ENCODE measurements at places on chromosomes 16 and 17.

DNA sequence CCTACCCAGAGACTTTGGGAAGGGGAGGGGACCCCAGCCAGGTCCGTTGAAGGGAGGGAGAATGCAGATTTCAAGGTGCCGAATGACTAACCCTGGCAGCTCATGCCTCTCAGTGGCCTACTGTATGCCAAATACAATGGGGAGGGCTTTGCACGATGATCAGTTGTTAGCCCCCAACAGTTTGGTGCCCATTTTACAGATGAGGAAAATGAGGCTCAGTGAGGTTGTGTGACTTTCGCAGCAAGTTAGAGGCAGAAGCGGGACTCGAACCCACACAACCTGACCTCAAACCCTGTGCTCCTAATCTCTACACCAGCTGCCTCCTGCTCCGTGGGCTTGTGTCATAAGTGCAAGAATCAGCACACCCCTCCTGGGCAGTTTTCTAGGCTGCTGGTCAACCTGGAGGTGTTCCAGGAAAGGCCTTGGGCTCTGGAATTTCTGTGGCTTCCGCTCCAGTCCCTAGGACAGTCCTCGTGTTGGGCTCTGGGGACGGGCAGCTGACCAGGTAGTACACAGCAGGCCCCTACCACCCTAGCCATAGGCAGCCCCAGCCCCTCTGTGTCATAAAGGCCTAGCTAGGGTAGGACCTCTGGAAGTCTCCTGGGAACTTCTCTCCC, 11.9 kb upstream of the NAGPA start:
- DNase-seq: no peak

DNA sequence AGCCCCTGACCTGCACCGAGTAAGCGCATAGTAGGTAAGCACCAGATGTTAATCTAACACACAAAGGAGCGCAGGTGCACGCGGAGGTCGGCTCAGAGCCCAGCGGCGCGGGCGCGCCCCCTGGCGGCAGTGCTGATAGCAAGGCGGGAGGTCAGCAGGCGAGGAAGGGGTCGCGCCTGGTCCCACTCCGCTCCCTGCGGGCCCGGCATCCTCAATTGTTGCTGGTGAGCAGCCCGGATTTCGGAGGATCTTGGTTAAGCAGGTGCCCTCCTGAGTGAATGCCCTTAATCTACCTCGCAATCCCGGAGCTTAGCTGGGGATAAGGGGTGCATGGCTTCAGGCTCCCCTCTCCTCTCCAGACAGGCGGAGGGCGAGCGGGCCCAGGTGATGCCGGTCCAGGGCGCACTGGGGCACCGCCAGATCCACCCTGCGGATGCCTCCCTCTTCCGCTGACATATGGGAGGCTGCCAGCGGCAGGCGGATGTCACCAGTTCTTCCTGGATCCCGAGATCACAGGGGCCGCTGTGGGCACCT, 4.0 kb upstream of the WNT3 start:
- DNase-seq: peak; percentile 25

DNA sequence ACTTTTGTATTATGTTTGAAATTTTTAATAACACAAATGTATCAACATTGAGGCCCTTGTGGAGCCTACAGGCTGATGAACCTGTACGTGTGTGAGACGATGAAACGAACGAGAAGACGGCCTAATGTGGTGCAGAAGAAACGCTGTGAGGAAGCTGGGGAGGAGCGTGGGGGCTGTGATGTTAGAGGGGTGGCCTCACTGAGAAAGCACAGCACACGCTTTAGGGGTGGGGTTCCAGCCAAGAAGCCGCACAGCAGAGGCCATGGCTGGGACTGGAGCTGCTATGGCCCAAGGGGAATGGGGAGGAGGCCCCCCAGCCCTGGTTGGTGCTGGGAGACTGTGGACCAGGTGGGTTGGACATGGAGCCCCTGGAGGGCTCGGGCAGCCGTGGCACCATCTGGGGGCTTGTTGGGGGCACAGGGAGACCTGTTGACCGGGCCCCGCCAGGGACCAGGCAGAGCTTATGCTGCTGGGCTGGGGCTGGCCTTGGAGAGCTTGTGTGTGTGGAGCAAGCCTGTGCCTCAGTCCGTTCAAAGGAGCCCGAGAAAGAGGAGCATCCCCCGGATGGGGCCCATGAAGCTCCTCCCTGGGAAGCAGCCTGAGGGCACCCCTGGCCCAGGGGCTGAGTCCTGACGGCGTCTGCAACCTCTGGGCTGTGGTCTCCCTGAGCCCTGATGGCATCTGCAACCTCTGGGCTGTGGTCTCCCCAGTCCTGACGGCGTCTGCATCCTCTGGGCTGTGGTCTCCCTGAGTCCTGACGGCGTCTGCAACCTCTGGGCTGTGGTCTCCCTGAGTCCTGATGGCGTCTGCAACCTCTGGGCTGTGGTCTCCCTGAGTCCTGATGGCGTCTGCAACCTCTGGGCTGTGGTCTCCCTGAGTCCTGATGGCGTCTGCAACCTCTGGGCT, 44.7 kb downstream of the METRNL start:
- DNase-seq: no peak

DNA sequence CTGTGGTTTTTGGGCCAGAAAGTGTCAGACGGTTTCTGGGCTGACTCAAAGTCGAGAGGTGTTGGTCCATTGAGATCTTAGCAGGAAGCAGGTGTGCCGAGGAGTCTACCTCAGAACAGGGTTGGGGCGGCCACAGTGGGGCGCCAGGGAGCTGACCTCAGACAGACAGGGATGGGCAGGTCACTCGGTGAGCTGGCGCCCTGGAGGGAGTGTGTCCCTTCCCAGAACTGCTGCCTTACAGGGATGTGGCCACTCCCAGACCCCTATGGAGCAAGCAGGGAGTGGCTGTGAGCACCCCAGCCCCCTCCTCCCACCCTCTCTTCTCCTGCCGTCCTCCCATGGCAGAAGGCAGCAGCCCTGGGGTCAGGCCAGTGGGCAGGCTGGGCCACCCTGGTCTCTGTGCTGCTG, 14.0 kb upstream of the DPEP1 start:
- no peak for DNase-seq

GRCh38 chr16:30678586-30678970, 20.3 kb downstream of the FBRS start:
- DNase-seq: no peak

GRCh38 chr16:64089697-64090096, 1032.2 kb downstream of the CDH11 start:
- no peak for DNase-seq

GRCh38 chr16:66524601-66525164, 25.2 kb downstream of the TK2 start:
- no peak for DNase-seq

GRCh38 chr17:41592601-41593305, 6.1 kb upstream of the KRT14 start:
- no peak for DNase-seq

GRCh38 chr16:52051414-52052172, 495.4 kb downstream of the TOX3 start:
- DNase-seq: no peak

- no peak for DNase-seq
Observed at GRCh38 chr17:6487251-6488007, 43.2 kb downstream of the PIMREG start.

DNA sequence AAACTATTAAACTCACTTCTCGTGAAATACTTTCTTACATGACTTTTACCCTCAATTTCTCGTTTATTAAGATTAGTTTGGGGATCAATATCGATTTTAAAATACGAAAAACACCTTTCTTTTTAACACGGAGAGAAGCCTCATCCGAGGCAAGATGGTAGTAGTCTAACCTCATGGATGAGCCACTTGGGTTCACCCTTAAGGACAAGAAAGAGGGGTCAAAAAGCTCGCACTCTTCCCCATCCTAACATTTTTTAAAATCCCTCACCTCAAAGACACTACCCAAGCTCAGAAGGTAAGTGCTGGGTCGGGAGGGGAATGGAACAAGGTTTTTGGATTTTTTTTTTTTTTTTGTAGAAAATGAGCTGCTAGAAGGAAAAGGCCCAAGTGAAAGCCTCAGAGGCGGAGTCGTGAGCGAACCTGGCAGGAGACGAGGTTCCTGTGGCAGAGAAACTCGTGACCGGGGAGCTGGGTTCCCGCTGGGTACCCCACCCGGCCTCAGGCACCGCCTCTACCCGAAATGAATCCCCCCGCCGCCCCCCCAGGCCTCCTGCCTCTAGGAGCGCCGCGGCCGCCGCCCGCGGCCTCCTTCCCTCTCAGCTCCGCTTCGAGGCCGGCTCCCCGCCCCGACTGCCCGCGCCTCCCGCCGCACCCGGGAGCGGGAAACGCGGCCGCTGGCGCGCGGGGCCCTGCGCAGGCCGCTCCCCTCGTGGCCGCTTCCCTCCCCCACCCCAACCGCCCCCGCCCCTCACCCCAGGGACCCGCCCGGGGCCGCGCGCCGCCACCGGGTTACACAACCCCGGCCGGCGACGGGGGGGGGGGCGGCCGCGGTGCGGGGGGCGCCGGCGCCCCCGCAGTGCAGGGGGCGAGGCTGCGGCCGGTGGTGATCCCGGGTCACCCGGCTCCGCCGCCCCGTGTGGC, 1.6 kb downstream of the NUFIP2 start:
- peak; percentile 13 for DNase-seq

DNA sequence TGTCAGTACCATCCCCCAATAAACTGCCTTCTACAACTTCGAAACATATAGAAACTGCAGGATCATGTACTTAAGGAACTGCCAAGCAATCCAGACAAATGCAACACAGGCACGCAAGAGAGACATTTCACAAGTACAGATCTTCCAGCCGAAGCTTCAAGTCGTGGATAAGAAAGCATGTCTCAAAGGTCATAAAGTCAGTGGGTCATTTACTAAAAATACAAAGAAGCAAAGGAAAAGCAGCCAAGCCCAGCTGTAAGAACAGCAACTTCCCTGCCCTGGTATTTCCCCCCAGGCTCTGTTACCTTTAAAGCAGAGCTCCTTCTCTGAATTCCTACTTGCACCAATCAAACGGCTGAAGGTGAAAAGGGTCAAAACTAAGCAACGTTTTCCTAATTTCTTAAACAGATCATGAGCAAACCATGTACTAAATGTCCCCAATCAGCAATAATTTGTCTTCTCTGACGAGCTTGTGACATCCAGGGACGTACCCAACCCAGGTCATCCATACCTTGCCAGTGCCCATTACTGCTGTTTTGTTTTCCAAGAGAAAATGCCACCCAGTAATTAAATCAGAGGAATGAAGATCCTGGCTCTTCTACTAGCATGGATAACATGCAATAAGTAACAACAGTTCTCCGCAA, 1.7 kb downstream of the AKTIP start:
- no peak for DNase-seq

DNA sequence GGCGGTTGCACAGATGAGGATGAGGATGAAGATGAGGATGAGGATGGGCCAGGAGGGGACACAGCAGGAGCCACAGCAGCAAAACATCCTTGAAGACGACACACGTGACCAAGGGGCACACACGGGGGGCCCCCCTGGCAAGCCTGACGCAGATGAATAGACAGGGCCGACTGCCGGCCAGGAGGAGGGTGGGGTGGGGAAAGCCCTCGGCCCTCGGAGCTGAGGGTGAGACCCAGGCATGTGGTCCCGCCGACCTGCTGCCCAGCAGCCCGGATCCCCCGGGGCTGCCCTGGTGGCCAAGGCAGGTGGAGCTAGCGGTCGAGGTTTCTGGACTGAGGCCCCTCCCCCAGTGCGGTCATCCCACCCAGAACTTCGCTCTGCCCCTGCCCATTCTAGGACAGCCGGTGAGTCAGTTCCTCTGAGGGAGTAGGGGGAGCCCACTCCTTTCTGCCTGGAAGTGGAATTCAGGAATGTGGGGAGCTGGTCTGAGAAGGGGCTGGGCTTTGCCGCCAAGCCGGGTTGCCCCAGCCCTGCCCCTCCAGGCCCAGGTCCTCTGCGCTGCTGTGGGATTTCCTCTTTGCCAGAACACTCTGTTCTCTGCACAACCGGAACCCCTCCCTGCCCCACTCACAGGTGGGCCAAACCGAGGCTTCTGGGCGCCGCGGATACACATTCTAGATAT, 9.9 kb downstream of the CYGB start:
- no peak for DNase-seq

GRCh38 chr17:76104140-76104895, 731 bp upstream of the EXOC7 start:
- no peak for DNase-seq

GRCh38 chr17:62064029-62064790, 868 bp downstream of the MED13 start:
- DNase-seq: no peak

GRCh38 chr17:4811471-4811870, 4.5 kb downstream of the PLD2 start:
- DNase-seq: no peak

DNA sequence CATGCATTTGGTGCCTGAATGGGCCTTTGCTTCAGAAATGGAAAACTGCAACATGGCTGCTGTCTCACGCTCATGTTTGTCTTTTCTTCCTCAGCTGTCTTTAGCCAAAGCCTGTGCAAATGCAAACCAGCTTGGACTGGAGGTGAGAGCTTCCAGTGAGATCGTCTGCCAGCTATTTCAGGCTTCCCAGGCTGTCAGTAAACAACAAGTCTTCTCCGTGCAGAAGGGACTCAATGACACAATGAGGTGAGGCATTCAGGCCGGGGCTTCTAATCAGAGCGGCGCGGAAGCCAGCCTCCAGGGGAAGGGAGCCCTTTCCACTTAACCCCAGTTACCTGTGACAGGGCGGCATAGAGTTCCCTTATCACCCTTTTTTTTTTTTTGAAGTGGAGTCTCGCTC, 14.3 kb downstream of the CCNF start:
- no peak for DNase-seq

- DNase-seq: no peak
Observed at GRCh38 chr16:28276301-28276700, 16.0 kb upstream of the SBK1 start.

GRCh38 chr16:14302399-14303181, 231.5 kb downstream of the MRTFB start:
- DNase-seq: no peak

DNA sequence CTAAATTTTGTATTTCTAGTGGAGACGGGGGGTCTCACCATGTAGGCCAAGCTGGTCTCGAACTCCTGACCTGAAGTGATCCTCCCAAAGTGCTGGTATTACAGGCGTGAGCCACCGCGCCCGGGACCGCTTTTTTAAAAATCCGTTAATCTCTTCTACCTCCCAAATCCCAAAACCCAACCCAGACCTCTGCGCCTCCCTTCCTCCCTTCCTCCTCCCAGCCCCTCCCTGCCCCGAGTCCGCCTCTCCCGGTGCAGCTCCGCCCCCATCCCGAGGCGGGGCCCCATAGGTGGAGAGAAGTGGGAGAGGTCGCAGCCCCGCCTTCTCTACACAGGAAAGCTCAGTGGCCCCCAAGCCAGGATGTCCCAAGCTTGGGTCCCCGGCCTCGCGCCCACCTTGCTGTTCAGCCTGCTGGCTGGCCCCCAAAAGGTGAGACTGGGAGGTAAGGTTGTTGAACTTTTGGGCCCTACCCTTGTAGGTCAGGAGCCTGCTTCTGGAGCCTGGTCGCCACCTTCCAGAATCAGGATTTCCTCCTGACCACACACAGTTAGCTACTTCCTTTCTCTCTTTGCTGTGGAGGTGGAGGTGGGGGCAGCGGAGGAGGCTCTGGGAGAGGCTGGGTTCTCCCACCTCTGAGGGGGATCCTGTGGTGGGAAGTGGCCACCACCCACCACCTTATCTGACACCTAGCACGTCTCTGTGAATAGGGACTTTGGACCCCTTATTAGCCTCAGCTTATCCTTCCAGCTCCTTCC, at the start of gene TMEM92:
TMEM92 (plus strand) TSS at position 325 of the 755 bp plus-strand sequence; CDS start at position 361, 36 bp downstream.
- DNase-seq: no peak

DNA sequence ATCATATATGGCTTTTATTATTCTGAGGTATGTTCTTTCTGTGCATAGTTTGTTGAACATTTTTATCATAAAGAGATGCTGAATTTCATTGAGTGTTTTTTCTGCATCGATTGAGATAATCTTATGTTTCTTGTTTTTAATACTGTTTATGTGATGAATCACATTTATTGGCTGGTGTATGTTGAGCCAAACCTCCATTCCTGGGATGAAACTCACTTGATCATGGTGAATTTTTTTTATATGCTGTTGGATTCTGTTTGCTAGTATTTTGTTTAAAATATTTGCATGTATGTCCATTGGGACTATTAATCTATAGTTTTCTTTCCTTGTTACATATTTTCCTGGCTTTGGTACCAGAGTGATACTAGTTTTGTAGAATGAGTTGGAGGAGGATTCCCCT, 500.2 kb downstream of the CDH11 start:
- no peak for DNase-seq

All from activated CD4-positive, alpha-beta T cell treated with anti-CD3 and anti-CD28 coated beads for 24 hours (primary cell).